CD4-positive, alpha-beta T cell (primary cell): ENCODE measurements at places on chromosomes 5 and 9.

DNA sequence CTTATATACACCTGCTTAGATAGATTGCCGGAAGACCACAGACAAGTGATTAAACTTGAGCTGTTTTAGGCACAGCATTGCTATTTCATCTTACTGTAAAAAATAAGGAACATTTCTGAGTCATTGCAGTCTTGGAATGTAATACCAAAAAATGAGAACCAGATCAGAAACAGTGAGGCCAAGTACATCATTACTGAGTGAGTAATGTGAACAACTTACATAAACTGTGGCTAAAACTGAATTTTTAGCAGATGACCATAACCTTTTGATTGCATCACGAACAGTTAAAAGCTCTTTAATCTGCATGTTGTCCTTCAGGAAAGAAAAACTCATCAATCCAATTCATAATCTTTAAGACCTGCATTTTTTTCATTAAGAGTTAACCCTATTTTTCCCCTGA lies 157.1 kb upstream of the FGF10 start:
- H3K4me3 ChIP-seq, result no peak overlapping the region
- no peak overlapping the region for H3K27ac ChIP-seq
- no peaks in the 10 kb centered on the region for H3K4me1 ChIP-seq
- DNase-seq, result no peak
- no peaks in the 10 kb centered on the region for H3K36me3 ChIP-seq

GRCh38 chr5:82295959-82296531 lies 17.9 kb upstream of the RPS23 start:
- no peaks in the 10 kb centered on the region for H3K36me3 ChIP-seq
- no peak overlapping the region for H3K4me3 ChIP-seq
- no peaks in the 10 kb centered on the region for H3K27me3 ChIP-seq
- no peak overlapping the region for H3K27ac ChIP-seq

GRCh38 chr9:30078195-30078594 lies 2306.2 kb upstream of the ACO1 start:
- no peaks in the 10 kb centered on the region for H3K4me1 ChIP-seq
- H3K36me3 ChIP-seq, result no peaks in the 10 kb centered on the region
- no peak overlapping the region for H3K27ac ChIP-seq
- no peak for DNase-seq
- no peaks in the 10 kb centered on the region for H3K27me3 ChIP-seq
- H3K4me3 ChIP-seq, result no peak overlapping the region

DNA sequence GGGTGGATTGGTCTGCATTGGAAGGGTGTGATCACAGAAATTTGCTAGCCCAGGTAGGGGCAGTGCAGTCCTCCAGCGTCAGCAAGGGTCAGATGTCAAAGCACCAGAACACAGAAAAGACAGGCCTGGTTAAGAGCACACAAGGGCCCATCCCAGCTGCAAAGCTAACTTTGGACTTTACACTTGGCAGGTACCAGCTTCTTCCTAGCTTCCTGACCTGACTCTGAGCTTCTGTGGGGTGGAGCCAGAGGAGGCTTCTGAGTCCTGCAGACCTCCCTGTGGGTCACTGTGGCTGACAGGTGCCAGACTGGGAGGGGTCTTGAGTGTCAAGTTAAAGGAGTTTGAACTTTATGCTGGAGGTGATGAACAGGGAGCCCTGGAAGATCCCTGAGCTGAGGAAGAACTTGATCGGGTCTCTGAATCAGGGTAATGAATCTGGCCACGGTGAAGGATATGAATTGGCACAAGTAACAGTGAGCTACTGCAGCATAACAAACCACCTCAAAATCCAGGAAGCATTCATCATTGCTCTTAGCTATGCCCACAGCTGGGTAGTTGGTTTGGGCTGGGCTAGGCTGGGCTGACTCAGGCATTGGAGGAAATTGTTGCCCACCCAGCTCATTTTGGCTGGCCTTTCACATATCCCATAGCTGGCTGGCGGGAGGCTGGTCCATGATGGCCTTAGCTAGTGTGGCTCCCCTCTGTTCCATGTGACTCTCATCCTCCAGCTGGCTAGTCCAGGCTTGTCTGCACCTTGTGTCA lies 63.4 kb downstream of the BARX1 start:
- no peak for DNase-seq
- peaks cover 4% of the 10 kb centered on the region for H3K4me1 ChIP-seq
- no peaks in the 10 kb centered on the region for H3K27me3 ChIP-seq
- H3K27ac ChIP-seq, result no peak overlapping the region
- H3K36me3 ChIP-seq, result no peaks in the 10 kb centered on the region

DNA sequence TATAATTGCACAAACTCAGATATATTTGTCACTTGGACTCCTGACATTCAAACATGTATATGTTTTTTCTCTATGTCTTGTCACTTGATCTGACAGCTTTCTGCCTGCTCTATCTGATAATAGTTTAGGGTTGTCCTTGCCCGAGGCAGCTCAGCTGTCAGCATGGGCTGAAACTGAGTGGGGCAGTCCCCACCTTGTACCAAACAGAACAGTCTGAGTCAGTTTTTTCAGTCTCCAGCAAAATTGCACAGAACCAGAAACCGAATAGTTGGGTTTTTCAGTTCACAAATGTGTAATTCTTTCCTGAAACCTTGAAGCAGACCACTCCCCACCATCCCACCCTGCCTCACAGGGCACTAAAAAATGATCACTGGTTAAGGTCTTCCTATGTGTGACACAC lies 9.5 kb upstream of the HAND1 start:
- peaks cover 62% of the 10 kb centered on the region for H3K27me3 ChIP-seq
- DNase-seq, result no peak
- no peak overlapping the region for H3K27ac ChIP-seq
- H3K4me3 ChIP-seq, result no peak overlapping the region
- no peaks in the 10 kb centered on the region for H3K36me3 ChIP-seq
- H3K4me1 ChIP-seq, result peaks cover 14% of the 10 kb centered on the region

DNA sequence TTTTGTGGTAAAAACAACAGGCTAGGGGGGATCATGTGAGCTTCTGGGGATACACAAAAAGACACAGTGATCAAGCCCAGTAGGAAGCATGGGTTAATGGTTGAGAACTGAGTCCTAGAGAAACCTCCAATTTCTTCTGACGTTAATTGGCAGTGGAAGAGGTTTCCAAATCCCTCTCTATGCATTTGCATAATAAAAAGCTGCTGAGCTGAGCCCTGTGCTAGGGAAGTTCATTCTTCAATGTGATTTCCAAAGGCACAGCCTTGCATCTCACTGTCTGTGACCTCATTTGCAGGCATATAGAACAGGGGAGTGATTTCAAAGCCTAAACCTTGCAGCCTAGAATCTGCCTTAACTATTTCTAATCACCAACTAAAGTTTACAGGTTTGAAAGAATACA lies 812 bp downstream of the DNAH5 start:
- no peaks in the 10 kb centered on the region for H3K4me1 ChIP-seq
- H3K4me3 ChIP-seq, result no peak overlapping the region

GRCh38 chr5:36887532-36887931 lies 11.0 kb downstream of the NIPBL start:
- H3K4me3 ChIP-seq, result no peak overlapping the region
- H3K27me3 ChIP-seq, result no peaks in the 10 kb centered on the region
- H3K27ac ChIP-seq, result no peak overlapping the region
- peaks cover 14% of the 10 kb centered on the region for H3K4me1 ChIP-seq
- peaks cover 20% of the 10 kb centered on the region for H3K36me3 ChIP-seq
- DNase-seq, result no peak

- H3K4me3 ChIP-seq, result no peak overlapping the region
- no peak for DNase-seq
- no peaks in the 10 kb centered on the region for H3K36me3 ChIP-seq
- H3K4me1 ChIP-seq, result no peaks in the 10 kb centered on the region
Measured at GRCh38 chr5:143166661-143167420, 236.6 kb downstream of the NR3C1 start.

DNA sequence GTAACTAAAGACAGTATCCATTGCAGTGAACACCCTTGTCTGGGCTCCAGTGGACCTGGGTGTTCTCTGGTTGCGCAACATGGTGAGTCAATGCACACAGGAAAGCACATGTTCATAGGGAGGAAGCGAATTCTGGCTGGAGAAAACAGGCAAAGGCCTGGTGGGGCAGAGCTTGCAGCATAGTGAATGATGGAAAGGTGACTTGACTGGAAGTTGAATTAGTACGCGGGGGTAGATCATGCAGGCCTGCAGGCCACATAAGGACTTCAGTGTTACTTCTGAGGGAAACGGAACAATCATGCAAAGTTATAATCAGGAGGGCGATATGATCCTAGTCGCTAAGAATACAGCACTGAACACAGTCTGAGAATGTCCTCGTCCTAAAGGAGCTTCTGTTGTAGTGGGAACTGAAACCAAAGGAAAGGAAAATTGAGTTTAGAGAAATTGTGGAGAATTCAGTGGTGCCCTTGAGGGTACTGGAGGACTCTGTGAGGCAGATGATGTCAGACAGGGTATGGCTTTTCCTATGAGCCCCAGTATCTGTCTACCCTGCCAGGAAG lies 71.9 kb upstream of the RANBP3L start:
- H3K27me3 ChIP-seq, result no peaks in the 10 kb centered on the region
- DNase-seq, result no peak
- H3K36me3 ChIP-seq, result no peaks in the 10 kb centered on the region
- no peak overlapping the region for H3K27ac ChIP-seq

- H3K27ac ChIP-seq, result no peak overlapping the region
- peaks cover 4% of the 10 kb centered on the region for H3K4me1 ChIP-seq
- peaks cover 26% of the 10 kb centered on the region for H3K36me3 ChIP-seq
- no peak overlapping the region for H3K4me3 ChIP-seq
- DNase-seq, result no peak
Measured at GRCh38 chr5:177067503-177067902, 19.2 kb upstream of the FGFR4 start.

DNA sequence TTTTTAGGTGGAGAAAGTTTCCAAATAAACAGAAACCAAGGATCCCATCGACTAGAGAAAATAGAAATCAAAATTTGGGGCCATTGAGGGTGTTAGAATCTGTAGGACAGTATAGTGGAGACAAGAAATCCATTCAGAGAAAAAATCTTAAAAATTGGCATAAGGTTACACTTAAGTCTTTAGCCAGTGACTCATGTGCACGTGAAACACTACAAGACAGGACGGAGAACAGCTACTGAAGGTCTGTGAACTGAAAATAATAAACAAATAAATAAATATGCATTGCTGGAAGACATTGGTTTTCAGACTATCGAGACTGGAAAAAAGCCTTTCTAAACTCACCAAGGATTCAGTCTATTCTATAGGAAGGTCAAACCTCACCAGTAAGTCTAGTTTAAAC lies 1955.5 kb downstream of the MAT2B start:
- H3K36me3 ChIP-seq, result no peaks in the 10 kb centered on the region
- H3K4me3 ChIP-seq, result no peak overlapping the region
- no peak for DNase-seq
- no peaks in the 10 kb centered on the region for H3K4me1 ChIP-seq
- H3K27ac ChIP-seq, result no peak overlapping the region

GRCh38 chr9:136199391-136200288 lies 5.3 kb downstream of the LHX3 start:
- no peak overlapping the region for H3K27ac ChIP-seq
- H3K36me3 ChIP-seq, result no peaks in the 10 kb centered on the region
- no peaks in the 10 kb centered on the region for H3K4me1 ChIP-seq
- DNase-seq, result no peak

GRCh38 chr9:109537288-109537687 lies 39.2 kb upstream of the PTPN3 start:
- no peak for DNase-seq
- H3K27me3 ChIP-seq, result no peaks in the 10 kb centered on the region
- no peak overlapping the region for H3K27ac ChIP-seq
- no peaks in the 10 kb centered on the region for H3K4me1 ChIP-seq
- no peak overlapping the region for H3K4me3 ChIP-seq
- no peaks in the 10 kb centered on the region for H3K36me3 ChIP-seq

GRCh38 chr5:66041627-66042026 lies 102.5 kb upstream of the SREK1 start:
- no peaks in the 10 kb centered on the region for H3K27me3 ChIP-seq
- H3K36me3 ChIP-seq, result peaks cover 71% of the 10 kb centered on the region
- H3K27ac ChIP-seq, result no peak overlapping the region
- no peak for DNase-seq
- H3K4me1 ChIP-seq, result no peaks in the 10 kb centered on the region

DNA sequence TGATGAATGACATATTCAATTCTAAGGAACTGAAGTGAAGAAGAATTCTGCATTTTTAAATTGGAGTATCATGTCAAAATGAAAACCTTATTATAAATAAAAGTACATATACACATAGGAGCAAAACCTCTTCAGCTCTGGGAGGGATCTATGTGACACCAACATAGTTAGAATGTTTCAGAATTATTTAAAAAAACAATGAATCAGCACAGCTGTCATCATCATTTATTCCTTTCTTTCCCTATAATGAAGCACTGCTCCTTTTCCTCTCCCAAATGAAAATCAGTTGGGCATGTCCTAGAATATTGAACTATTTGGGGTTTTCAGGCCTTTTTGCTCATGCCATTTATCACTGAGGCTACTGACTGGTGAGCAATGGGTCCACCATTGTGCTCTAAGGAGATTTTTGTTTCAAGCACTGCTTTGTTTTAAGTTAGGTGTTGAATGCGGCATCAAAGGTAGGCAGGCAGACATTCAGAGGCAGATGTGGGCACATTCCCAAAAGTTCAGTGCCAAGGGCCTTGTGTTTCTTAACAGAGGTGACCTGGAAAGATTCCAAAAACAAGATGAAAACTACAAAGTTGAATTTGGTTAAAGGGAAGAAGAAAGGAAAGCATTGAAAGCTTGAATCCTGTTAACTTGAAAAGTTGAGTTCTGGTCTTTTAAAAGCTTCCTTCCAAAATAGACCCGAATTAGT lies 126.4 kb upstream of the ADAMTSL1 start:
- no peak overlapping the region for H3K4me3 ChIP-seq
- H3K36me3 ChIP-seq, result no peaks in the 10 kb centered on the region
- H3K4me1 ChIP-seq, result no peaks in the 10 kb centered on the region
- H3K27ac ChIP-seq, result no peak overlapping the region
- DNase-seq, result no peak

GRCh38 chr5:1294835-1295649 lies at the start of gene TERT:
TSS of gene TERT (minus strand) at chr5:1295068. CDS start at chr5:1294989, 79 bp downstream.
- H3K36me3 ChIP-seq, result no peaks in the 10 kb centered on the region
- H3K27me3 ChIP-seq, result no peaks in the 10 kb centered on the region
- H3K27ac ChIP-seq, result no peak within 1 kb of the TSS
- peak; percentile 80 for DNase-seq
- peaks cover 22% of the 10 kb centered on the region for H3K4me1 ChIP-seq
